GOT3 (cell line): ENCODE measurements at places on chromosomes 16 and 17.
A peak's percentile ranks its signal among the peaks of the same experiment; 100 is the strongest.

GRCh38 chr17:43363181-43363925, 35.4 kb upstream of the ARL4D start:
- no peak for DNase-seq

DNA sequence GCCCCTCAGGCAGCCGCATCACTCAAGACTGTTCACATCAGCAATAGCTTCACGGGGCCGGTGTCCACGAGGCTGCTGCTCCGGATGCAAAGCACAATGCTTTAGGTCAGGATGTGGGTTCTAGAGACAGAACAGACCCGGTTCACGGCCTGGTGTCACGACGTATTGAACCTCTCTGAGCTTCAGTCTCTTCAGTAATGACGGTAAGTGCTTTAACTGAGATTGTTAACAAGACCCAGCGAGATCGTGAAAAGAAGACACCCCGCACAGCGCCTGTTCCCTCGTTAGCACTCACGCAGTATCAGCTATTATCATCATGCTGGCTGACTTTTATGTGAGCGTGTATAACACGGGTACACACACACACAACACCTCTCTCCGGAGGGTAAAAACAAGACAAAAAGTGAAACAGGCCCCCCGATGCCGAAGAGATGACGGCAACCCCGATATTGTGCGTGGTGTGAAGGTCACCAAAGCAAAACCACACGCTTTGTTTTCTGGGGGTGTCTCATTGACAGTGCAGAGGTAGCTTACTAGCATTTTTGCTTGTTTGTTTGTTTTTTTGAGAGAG, 21.4 kb upstream of the ABR start:
- no peak for DNase-seq

DNA sequence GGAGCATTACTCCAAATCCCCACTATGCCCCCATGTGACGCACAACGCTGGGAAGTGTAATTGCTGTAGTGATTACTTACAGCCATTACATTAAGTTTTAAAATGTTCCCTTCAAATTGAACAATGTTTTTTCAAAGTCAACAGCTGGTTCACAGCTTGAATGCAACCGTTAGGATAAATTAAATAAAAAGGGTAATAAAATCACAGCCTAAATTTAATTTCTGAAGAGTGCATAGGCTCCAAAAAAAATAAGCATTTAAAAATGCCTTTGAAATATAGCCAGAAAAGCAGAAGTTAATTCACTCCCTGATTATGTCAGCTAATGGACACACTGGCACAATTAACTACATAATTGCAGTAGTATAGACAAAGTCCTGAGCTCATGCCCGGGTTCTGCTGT, 50.5 kb upstream of the KDM8 start:
- no peak for DNase-seq

GRCh38 chr17:44361292-44362260, 2.1 kb downstream of the FAM171A2 start:
- DNase-seq: no peak

DNA sequence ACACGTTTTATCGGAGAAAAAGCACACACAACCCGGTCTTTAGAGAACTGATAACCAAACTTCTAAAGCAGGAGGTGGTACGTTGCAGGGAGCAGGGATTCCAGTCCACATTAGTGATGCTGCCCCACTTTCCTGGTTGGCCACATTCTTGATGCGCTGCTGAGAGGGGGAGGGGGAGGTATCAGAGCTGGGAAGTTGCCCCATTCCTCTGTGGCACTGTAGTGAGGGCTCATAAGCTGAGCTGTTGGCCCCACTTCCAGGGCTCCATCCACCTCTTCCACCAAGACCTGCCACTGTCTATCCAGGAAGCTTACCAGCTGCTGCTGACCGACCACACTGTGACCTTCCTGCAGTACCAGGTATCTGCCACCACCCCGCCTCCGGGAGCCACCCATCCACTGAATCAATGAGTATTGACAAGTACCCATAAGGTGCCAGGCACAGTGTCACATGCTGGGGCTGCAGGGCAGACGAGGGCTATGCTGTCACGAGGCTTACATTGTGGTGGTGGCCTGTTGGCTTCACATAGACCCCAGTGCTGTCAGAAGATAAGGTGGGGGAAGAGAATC, 1.1 kb downstream of the TSEN54 start:
- no peak for DNase-seq

GRCh38 chr17:55062921-55063320, 94.4 kb downstream of the STXBP4 start:
- no peak for DNase-seq

GRCh38 chr17:4986403-4986802, 1.1 kb downstream of the CAMTA2 start:
- DNase-seq: no peak

DNA sequence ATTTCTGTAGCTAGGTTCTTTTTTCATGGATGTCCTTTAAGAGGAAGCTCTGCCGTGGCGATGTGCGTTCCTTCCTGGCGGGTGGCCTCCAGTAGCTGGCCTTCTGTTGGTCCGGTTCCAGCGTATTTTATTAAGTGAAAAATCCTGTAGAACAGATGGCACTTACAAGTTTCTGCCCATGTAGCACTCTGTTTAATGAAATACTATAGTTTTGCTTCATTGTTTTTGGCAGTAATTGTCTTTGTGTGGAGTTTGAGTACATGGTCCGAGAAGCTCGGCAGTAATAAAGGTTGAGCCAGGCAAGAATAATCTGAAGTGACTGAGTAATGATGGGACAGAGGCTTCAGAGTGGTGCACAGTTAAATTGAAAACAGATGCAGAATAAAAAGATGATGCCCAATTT, 20.4 kb downstream of the USP10 start:
- DNase-seq: no peak

- no peak for DNase-seq
These were observed 186.3 kb upstream of the SOX9 start for GRCh38 chr17:71934520-71934919.

DNA sequence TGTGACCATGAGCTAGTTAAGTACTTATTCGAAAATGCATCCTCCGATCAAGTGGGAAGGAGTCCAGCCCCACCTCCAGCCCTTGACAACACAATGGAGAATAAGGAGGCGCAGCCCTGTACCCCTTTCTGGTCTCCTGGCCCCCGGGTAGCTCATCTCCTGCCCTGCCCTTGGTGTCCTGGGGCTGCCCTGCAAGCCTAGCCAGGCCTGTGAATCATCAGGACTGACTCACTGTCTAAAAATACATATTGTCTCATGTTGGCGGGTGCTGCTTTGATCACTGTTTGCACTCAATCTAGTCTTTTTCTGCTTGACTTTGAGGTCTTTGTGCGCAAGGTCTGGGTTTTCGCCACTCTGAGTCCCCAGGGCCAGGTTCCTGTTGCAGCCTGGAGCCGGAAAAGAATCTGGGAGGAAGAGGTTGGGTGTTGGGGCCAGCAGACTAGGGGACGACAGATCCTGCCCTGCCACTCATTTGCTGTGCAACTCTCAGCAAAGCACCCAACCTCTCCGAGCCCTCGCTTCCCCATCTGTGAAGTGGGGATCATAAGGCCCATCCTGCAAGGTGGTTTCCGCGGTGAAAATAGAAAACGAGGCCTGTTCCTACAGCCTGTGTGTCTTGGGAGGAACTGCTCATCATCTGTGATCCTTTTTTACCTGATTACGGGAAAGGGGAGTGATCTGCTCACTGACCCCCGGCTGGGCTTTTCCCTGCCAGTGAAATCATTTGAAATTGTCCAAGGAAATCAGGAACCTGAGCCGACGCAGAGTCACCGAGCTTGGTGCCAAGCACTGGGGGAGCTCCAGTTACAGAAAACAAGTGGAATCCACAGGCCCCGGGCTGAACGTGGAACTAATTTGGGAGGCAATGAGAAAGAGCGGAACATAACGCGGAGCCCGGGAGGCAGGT, 230.4 kb downstream of the PARN start:
- no peak for DNase-seq

DNA sequence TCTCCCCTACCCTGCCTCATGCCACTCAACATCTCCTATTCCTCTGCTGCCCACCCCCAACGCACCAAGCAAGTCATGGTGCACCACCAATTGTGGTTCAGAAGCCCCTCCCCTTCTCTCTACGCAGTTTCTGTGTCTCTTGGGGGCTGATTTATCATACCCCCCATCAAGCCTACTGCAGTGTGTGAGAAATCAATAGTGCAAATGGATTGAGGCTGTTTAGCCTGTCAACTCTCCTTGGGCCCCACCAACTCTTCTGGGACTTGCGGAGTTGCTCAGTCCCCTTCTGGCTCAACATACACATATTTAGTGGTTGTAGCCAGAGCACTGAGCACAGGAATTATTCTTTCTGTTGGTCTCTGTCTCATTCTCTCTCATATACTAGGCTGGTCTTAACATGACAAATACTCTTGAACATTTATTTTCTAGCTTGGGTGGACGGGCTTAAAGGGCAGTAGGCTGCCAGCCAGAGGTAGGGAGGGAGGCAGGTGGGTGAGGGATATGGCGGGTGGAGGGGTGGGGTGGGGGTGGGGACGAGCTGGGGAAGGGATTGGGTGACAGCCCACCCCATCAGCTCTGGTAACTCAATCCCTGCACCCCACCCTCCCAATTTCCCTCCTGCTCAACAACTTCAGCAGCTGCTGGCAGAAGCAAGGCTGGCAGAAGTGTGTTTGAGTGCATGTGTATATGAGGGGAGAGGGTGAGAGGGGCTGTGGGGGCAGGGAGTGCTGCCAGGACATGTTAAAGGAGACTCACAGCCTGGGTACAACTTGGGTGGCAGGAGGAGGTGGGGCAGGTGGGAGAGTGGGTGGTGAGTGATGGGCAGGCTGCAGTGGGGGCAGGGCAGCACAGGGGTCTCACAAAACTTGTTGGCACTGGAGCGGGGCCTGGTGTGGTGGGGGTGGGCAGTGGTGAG, 4.9 kb downstream of the RARA start:
- DNase-seq: no peak

GRCh38 chr17:44466339-44466738, 36.9 kb downstream of the GPATCH8 start:
- no peak for DNase-seq

- no peak for DNase-seq
These were observed 132.3 kb downstream of the TRIM37 start for GRCh38 chr17:58974354-58974753.

GRCh38 chr16:81401035-81401950, 43.3 kb upstream of the CMIP start:
- peak; percentile 21 for DNase-seq

DNA sequence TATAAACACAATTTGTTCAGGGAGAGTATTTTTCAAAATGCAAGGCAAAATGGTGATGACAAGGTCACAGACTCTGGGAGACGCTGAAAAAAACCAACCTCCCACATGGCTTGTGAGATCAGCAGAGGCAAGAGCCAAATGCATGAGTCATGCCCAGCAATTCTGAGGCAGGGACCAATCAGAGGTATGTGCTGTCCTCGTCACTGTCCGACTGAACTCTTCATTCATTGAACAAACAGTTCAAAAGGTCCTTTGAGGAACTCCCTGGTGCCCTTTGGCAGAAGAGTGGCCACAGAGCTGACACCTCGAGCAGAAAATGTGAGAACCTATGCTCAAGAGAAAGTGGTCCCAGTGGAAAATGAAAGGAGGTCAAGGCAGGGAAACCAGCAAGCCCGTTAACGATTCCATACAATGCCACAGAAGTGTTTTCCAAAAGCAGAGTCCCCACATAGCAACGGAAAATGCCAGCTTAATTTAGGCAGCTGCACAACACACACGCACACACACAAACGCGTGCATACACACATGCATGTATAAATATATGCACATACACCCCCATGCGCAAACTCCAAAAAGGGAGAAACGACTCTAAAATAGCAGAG, 50.9 kb downstream of the CDH11 start:
- DNase-seq: no peak

DNA sequence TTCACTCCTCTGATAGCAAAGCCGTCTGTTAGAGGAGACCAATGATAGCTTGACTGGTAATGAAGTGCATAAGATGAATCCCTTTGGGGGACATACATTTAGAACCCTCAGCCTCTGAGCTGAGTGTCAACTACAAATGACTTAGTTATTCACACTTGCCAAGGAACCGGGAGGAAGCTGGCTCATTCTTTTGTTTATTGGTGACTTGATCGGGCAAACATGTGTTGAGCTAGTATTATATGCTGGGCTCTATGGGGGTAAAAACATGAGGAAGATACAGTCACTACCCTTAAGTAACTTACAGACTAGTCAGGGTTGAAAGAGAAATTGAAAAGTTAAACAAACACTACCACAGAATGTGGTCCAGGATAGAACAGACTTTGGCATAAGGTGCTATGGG, 3.0 kb downstream of the CCL16 start:
- DNase-seq: no peak

DNA sequence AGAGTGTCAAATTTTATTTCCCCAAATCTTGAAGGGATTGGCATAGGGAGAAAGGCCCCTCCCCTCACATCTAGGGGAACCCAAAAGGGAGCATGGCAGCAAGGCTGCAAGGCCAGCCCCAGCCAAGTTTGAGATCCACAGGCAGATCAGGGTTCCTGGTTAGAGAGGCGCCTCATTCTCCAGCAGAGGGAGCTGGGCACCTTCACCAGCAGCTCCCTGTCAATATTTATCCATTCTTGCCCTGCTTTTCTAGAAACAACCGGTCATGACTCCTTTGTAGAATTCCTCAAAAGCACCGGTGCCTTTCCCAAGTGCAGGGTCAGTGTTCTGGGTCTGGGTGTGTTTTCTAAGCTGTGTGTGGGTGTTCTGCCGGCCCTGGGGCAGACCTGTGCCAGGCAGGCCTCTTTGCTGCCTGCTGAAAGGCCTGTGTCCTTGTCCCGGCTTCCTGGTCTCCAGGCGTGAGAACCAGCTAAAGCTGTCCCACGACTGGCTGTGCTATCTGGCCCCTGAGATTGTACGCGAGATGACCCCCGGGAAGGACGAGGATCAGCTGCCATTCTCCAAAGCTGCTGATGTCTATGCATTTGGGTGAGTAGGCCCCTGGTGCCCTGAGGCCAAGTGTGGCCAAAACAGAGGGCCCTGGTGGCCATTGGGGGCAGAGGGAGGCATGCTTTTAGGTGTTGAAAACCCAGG, 21.2 kb upstream of the LGALS9 start:
- DNase-seq: no peak

GRCh38 chr17:50375858-50376538, 3.0 kb downstream of the EME1 start:
- no peak for DNase-seq

- DNase-seq: no peak
These were observed 2.8 kb downstream of the HAGH start for GRCh38 chr16:1823821-1824220.

DNA sequence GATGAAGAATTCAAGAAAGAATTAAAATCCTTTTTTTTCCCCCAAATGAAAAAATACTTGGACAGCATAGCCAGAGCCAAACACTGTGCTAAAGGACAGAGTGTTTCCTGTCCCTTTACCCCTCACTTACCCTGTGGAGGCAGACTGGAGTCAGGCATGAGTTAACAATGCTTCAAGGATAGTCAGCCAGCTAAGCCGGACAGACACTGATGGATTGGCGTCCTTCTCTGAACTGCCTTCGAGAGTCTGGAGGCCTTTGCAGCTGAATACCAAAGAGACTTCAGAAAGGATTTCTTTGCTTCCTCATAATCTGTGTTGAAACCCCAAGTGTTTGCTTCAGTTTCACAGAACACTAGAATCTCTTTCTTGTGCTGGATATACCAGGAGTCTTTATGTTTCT, 4.6 kb downstream of the METTL9 start:
- DNase-seq: no peak
